ENCODE measurements at places on chromosomes 7 and 10.

- DNase-seq = no peak
Measured at GRCh38 chr7:39592586-39592985, 26.4 kb downstream of the YAE1 start.

DNA sequence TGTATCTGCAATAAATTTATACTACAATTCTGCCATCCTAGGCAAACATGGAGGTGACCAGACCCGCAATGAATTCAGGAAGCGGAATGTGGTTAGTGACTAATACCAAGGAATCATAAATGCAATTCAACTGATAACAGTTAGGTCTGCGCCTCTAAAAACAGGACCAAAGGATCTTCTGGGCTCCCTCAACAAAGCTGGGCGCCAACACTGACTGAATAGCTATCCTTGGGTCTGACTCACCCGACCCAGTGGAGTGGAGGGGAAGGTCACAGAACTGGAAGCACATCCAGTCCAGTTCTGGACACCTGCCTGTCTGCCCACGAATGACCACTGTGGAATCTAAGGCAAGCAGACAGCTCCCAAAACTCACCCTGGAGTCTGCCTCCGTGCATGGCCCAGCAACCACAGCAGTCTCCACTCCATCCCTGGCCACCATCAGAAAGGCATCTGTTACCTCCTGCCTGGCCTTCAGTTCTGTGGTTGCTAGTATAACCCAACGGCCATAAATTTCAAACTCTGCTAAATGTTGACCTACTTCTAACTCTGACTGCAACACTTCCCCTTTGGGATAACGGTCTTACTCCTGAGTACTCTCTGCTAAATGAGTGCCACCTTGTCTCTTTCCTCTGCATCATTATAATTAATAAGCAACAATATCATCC is 43.0 kb upstream of the DLX6 start:
- DNase-seq = no peak

- no peak for DNase-seq
Measured at GRCh38 chr10:66931340-66931948, 5.6 kb downstream of the LRRTM3 start.

GRCh38 chr7:81484261-81484660 is 285.6 kb downstream of the HGF start:
- no peak for DNase-seq

GRCh38 chr7:22176791-22177412 is 180.1 kb downstream of the RAPGEF5 start:
- DNase-seq = no peak

DNA sequence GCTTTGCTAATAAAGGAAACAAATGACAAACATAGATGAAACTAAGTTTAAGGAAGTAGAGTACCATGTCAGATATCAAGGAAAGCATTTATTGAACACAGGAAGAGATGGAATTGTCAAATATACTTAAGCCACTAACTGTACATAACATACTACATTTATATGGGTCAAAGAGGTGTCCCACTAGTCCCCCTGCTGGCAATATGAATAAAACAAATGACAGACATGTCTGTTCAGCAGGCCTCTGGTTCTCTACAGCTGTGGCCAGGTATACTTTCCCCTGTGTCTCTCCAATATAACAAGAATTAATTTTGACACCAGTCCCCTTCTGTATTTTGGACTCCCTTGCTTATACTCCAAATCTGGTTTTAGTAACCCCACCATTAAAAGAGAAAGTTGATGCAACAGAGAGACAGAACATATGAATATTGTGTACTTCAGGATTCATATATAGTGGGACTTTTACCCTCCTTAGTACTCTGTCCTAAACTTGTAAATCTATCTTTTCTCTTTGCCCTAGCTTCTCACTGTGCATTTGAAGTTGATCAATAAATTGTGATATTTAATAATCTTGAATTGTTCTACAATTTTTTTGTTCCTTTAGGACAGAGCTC is 42.9 kb downstream of the CD36 start:
- no peak for DNase-seq

DNA sequence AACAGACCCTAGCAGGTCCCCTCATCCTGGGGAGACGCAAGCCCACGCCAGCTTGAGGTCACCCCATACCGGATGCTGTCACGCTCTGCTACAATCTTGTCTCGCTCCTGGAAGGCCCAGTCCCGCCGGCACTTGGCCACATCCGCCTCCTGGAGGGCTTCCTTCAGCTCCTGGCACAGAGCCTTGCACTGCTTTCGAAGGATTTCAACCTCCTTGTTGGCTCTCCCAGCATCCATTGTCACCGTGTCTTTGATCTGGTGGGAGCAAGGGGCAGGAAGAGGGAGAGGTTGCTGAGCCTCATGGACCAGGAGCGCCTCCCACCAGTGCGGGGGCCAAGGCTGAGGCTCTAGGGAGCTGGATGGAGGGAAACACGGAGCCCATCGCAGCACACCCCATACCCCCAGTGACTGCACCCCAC is 90.9 kb downstream of the DLG5 start:
- no peak for DNase-seq
